ENCODE measurements at places on chromosomes 11 and 22. TPM values are rescaled to one million over a fixed set of nuclear protein-coding genes. Genes with fewer than 3 reads are reported as not detected.
A peak's percentile ranks its signal among the peaks of the same experiment; 100 is the strongest.

The APBB1 gene
- 93.2 TPM for total RNA-seq

The C22orf42 gene
- not detected for total RNA-seq

The KIF18A gene
- 1.1 TPM for total RNA-seq

The CALCA gene
- not detected for total RNA-seq

The KRTAP5-7 gene
- not detected for total RNA-seq

The CYTH4 gene
- 177 TPM for total RNA-seq

GRCh38 chr11:35153280-35153679, 14.3 kb downstream of the CD44 start:
- peaks cover 100% of the 10 kb centered on the region for H3K4me1 ChIP-seq
- peaks cover 8% of the 10 kb centered on the region for H3K36me3 ChIP-seq
- no peak overlapping the region for H3K4me3 ChIP-seq
- no peak for DNase-seq
- H3K27ac ChIP-seq, result peak overlapping the region; percentile 22
- H3K27me3 ChIP-seq, result no peaks in the 10 kb centered on the region

All from CD4-positive, alpha-beta memory T cell (primary cell).